Hypothalamus (tissue), 51 donors: ENCODE measurements at places on chromosomes 6 and 20.

DNA sequence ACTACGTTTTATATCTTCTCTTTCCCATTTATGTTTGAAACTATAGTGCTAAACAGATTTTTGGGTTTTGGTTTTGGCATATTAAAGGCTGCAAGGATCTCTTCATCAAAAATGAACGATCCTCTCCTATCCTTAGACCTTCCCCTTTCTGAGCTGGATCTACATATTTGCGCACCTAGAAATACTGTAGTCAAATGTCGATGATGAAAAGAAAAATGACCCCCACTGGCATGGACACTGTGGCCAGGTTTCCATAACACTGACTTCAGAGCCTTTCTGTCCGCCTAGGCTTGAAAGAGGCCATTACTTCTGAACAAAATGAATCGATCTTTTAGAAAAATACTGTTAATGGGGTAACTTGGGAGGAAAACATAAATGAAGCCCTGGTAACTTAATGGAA is 5.8 kb downstream of the FLRT3 start:
- no peak for DNase-seq

DNA sequence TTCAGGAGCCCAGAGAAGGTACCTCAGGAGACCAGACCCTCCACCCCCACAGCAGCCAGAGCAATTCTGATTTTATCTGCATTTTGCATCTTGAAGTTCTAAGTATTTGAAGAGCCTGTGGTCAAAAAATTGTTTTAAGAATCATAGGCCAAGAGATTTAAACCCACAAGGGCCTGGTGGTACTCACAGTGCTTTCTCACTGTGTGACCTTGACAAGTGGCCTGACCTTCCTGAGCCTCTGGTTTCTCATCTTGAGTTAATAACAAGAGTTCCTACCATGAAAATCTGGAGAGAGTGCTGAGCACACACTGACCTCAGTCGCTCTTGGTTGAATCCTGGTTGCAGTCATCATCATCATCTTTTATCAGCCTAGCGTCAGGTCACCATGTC is 45.4 kb upstream of the ID1 start:
- no peak for DNase-seq

- DNase-seq = no peak
These were observed 67.3 kb downstream of the PREX1 start for GRCh38 chr20:48760403-48760983.

DNA sequence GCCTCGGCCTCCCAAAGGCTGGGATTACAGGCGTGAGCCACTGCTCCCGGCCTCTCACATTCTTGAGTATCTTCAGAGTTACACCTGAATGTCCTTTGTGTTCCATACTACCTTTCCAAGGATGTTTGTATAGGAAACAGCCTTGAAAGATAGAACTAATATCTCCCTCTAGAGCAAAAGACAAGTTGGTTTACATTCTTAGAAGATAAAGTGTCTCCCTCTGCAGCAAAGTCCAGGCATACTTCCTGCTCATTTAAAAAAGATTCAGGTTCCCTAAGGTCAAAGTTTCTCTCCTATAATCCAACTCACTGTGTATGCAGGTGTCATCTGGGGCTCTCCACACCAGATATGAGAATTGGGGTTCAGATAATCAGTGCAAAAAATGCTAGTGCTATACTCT is 224.4 kb downstream of the TPBG start:
- no peak for DNase-seq

DNA sequence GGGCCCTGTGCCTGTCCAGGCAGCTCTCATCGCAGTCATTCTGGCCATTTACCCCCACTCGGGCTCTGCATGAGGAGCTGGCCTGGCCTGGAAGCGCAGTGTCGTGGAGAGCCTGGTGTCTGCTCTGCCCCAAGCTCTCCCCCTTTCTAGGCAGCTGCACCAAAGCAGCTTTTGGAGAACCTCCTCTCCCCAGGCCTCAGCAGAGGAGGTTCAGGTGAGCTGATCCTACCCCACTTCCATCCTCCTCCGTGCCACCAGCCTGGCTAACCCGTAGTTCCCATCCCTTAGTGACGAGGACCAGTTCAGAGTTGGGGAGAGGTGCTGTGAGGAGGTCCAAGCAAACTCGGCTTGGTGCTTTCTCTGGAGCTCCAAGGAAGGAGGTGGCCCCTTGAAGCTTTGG is 30.5 kb upstream of the PHACTR3 start:
- no peak for DNase-seq

- DNase-seq = no peak
These were observed 4.7 kb downstream of the CITED2 start for GRCh38 chr6:139369568-139370282.

DNA sequence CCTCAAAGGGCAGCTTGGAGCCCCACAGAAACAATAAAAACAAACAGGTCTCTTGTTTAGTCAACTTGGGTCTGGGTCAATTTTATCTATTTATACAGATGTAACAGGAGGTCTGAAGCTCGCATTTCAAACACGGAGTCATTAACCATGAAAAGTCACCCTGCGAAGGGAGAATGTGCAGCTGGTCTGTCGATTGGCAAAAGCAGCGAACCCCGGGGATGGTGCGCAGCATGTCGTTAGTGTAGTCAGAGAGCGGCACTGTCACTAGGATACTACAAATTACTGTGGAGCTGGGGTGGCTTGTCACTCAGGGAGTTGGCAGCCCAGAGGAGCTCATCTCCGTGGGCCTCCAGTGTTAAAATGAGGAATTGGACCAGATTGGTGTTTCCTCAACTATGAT is 190.4 kb upstream of the ARG1 start:
- DNase-seq = no peak

- no peak for DNase-seq
These were observed 963 bp downstream of the DDRGK1 start for GRCh38 chr20:3203315-3204123.

DNA sequence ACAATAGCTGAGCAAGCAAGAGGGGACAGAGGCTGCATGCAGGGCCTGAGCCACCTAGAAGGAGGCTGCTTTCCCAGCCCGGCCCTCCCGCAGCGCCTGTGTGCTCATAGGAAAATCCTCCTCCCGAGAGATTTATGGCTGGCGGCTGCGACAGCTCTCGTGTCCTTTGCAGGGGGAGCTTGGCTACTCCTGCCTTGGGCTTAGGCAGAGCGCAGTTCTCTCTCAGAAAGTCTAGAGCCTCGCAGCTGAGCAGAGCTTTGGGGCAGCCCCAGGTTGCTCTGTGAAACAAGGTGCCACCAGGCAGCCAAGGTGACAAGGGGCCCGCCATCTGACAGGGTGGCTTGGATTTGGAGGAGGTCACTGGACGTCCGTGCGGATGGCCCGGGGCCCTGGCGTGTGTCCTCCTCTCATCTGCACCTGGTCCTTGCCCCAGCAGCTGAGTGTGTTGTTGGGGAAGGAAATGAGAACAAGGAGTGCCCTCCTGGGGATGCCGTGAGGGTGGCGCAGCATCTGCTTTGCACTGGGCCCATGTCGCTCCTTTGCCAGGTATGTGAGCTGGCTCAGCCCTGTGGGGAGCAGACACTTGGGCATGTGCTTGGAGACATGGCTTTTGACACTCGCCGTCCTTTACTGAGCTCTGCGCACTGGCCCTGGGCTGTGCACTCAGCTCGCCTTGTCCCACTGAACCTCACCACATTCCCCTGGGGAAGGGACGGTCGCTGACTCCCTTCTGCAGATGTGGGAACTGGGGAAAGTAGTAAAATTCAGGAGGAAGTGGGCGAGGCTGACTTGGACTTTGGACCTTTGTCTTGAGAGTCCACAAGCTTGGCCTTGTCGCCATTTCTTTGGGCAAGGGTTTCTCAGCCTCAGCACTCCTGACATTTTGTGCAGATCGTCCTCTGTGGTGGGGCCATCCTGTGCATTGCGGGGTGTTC is 41.9 kb downstream of the EDN3 start:
- DNase-seq = no peak

DNA sequence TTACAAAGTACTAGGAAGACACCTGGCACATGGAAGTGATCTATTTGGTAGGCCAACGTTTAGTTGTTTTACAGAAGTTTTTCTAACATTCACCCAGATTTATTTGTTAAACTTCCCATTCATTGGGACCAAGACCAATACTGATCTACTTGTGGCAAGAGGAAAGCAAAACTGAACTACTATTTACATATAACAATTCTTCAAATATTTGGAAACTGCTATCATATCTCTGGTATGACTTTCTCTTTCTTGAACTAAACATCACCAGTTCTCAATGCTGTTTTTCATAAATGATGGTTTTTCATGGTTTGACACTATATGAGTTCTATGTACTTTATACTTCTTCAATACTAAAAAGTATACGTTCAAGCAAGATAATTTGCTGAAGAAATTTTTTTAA is 189.2 kb downstream of the ASCC3 start:
- no peak for DNase-seq

DNA sequence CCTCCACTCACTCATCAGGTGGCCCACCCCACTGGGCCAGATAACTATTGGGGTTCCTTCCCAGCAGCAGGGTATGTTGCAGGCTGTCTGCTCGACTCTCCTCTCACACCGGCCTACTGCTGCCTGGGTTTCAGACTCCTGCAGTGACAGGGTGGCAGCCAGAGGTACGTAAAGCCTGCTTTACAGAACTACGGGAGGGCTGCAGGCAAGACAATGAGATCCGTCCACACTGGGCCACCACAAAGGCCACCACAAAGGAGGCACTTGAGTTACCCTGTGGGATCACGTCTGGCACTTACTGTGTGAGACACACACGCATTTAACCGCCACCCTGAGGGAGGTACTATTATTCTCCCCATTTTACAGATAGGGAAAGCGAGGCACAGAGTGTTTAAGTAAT is 78.5 kb downstream of the NFATC2 start:
- DNase-seq = no peak

GRCh38 chr6:87122477-87122876 is 27.6 kb upstream of the CGA start:
- no peak for DNase-seq

- DNase-seq = no peak
These were observed 808.3 kb downstream of the TFAP2A start for GRCh38 chr6:9606435-9607134.

DNA sequence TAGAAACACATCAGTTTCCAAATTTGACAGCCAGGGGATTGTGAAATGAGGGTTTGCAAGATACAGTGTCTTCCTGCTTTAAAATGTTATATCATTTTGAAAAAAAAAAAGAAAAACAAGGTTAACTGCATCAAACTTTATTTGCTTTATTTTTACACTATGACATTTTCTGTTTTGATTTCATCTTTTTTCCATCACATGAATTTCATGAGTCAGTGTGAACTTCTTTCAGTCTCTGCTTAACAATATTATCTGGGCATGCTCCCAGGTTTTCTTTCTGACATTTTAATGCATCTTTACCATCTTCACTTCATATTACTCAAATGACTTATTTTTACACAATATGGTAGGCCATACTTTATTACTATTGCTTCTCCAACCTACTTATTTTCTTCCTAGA is 1.9 kb downstream of the NCOA7 start:
- no peak for DNase-seq

- no peak for DNase-seq
These were observed 48.1 kb upstream of the MC3R start for GRCh38 chr20:56200456-56200855.

DNA sequence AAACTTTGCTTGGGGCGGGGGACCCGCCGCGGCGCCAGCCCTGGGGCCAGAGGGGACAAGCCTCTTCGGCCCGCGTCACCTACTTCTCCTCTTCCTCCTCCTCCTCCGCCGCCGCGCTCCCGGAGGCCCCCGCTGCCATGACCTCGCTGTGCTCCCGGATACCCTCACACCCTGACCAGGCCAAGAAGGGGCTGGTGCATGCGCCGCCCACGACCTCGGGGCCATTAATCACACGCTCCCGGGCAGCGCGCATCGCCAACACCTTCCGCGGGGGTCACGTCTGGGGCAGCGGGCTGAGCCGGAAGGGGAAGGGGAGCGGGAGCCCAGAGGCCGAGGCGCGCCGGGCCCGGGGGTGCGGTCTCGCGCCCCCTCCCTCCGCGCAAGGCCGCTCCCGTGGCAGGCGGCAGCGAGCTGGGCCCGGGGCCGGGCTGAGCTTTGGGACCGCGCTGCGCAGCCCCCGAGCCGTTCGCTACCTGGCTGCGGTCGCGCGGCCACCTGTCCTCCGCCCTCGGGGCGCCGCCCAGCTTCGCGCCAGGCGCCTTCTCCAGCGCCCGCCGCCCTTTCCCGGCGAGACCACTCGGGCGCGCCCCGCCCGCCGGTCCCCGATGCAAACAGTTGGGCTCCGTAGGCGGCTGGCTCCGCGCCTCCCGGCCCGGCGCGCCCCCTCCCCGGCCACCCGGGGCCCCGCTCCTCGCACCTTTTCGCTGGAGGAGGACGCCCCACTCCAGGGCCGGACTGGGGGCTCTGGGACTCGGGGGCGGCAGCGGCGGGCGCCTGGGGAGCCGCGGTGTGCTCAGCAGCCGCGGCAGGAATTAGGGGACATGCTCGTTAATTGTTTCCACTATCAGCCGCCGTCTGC is 575 bp upstream of the CNR1 start:
- no peak for DNase-seq

DNA sequence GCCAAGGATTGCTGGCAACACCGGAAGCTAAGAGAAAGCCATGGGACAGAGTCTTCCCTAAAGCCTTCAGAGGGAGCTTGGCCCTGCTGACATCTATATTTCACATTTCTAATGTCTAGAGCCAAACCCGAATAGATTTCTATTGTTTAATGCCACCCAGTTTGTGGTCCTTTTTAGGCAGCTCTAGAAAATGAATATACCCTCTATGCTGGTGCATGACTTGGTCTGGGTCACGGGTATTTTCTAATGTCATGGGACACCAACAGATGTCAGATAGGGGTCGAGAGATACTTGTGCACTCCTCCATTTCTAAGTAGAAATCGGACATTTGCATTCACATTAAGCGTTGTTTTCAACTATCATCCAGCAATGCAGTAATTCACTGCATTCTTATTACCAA is 37.0 kb upstream of the SOX4 start:
- DNase-seq = no peak

DNA sequence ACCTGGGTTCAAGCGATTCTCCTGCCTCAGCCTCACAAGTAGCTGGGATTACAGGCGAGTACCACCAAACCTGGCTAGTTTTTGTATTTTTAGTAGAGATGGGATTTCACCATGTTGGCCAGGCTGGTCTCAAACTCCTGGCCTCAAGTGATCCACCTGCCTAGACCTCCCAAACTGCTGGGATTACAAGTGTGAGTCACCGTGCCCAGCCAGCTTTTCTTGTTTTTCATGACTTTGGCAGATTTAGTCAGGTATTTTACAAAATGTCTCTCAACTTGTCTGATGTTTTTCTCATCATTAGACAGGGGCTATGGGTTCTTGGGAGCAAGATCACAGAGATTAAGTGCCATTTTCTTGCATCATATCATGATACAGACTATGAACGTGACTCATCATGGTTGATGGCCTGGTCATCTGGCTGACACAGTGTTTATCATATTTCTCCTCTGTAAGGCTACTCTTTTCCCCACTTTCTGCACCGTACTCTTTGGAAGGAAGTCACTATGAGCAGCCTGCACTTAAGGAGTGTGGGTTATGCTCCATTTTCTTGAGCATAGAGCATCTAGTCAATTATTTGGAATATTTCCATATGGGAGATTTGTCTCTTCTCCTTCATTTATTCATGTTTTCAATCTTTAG is 67.8 kb downstream of the RNF182 start:
- no peak for DNase-seq

- no peak for DNase-seq
These were observed 106.7 kb downstream of the PRDM1 start for GRCh38 chr6:106192824-106193223.

GRCh38 chr20:20173254-20173653 is 120.9 kb downstream of the CFAP61 start:
- DNase-seq = no peak
